ENCODE measurements at places on chromosomes 16 and 17.

- no peak for DNase-seq
Observed at GRCh38 chr17:75835654-75835987, 8.6 kb downstream of the UNC13D start.

DNA sequence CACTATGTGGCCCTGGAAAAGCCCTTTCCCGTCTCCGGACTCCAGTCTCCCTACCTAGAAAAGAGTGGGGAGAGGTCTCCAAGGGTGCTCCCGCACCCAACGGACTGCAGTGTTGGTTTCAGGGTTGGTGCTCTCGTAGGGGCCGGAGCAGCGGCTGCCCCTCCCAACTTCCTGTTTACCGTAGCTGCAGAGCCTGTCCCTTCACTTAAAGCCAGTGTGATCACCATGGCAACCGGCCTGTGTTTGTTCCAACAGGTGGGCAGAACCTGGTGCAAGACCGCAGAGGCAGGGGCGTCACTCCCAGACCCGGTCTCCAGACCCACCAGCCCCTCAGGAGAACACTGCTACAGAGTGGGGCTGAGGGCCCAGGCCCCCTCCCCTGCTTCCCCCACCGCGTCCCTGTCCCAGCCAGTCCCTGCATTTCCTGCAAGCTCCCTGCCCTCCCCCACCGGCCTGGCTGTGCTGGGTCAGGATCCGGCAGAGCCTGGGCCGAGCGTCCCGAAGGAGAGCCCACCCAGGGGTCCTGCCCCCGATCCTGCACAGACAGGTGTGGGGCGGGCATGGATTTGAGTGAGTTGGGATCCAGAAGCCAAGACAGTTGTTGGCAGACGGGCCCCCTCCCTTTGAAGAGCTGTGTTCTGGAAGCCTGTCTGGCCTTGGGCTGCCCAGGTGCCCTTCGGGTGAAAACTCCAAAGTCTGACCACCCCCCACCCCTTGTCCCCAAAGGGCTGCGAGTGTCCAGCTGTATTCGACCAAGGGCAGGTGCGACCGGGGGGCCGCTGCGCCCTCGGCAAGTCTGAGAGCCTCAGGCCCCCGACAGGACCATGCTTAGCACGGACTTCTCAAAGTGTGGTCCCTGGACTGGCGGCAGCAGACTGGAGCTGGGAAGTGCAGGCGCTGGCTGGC is 1.5 kb upstream of the BAIAP3 start:
- peak; percentile 57 for DNase-seq

- no peak for DNase-seq
Observed at GRCh38 chr16:57348327-57348726, 10.3 kb upstream of the CCL22 start.

DNA sequence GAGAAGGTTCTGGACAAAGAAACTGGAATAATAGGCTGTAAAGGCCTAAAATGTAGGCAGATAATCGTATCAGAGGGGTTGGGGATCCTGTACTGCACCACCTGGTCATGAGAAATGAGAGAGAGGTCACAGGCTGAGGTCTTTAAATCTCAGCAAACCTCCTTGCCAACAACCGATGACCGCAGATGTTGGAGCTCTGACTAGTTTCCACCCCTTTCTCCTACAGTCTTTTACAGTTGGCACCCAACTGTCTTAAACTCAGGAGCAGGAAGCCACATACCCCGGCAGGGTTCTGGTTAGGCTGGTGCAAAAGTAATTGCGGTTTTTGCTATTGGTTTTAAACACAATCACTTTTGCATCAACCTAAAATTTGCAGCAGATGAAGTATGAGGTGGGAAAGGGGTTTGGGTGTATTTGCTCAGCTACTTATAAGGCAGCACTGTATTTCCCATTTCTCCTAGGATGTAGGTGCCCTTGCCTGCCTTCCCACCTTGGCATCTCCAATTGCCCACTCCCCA is 261.8 kb upstream of the MYOCD start:
- no peak for DNase-seq

DNA sequence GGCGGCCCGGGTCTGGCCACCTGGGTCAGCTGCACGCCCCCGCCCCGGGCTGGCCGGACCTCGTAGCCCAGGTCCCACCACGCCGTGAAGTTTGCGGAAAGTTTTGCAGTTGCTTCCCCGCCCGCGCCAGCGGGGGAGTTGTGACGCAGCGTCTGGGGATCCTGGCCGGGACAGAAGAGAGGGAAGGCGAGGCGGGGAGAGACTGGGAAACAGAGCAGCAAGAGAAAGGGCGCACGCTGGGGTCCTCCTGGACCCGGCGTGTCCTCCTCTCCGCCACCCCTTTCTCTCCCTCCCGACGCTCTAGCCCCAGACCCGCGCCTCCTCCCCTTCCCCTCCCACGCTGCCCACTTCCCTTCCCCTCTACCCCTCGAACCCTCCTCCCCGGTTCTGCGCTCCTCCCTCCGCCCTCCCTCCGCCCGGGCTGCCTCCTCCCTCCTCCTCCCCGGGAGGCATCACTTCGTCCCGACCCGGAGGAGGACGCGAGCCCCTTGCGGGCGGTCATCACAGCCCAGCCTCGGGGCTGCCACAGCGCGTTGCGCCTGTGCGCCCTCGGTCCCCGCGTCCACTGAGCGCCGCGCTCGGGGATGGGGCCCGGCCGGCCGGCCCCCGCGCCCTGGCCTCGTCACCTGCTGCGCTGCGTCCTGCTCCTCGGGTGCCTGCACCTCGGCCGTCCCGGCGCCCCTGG is at the start of gene MRC2:
Gene MRC2, plus strand, starts transcription at position 452 of the 685 bp plus-strand sequence. Its CDS starts 133 bp downstream, at position 585.
- peak; percentile 83 for DNase-seq

All from EH (cell line).